ENCODE measurements at places on chromosomes 12 and 14. TPM values are rescaled to one million over a fixed set of nuclear protein-coding genes. Genes with fewer than 3 reads are reported as not detected.

- H3K27ac ChIP-seq: no peak overlapping the region
- no peak for DNase-seq
- H3K27me3 ChIP-seq: no peaks in the 10 kb centered on the region
- H3K36me3 ChIP-seq: peaks cover 4% of the 10 kb centered on the region
- no peak overlapping the region for H3K4me3 ChIP-seq
- H3K4me1 ChIP-seq: no peaks in the 10 kb centered on the region
Observed at GRCh38 chr12:48712209-48712608, 4.3 kb downstream of the CCNT1 start.

GRCh38 chr12:92537290-92537960, 165.4 kb upstream of the PLEKHG7 start:
- no peaks in the 10 kb centered on the region for H3K36me3 ChIP-seq
- H3K27me3 ChIP-seq: no peaks in the 10 kb centered on the region
- peaks cover 31% of the 10 kb centered on the region for H3K4me1 ChIP-seq
- H3K27ac ChIP-seq: no peak overlapping the region
- no peak overlapping the region for H3K4me3 ChIP-seq

DNA sequence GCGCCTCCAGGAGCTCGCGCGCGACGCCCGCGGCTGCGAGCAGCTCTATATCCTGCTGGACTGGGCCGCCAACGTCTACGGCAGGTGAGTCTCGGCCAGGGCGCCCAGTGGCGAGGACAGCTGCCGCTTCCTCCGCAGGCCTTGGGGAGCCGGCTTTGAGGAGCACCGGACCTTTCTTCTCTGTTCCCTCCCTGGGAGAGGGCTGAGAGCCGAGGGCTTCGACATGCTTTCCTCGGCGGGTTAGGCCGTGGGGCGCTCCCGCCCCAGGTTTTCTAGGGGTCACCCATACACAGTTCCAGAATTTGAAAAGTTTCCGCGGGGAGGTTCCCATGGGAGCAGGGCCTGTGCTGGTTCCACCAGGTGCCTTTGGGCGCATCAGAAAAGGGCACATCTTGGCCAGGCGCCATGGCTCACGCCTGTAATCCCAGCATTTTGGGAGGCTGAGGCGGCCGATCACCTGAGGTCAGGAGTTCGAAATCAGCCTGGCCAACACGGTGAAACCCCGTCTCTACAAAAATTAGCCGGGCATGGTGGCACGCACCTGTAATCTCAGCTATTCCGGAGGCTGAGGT, 8.2 kb downstream of the EXOC3L4 start:
- H3K4me3 ChIP-seq: peak overlapping the region; percentile 9
- peaks cover 29% of the 10 kb centered on the region for H3K4me1 ChIP-seq
- peaks cover 36% of the 10 kb centered on the region for H3K27me3 ChIP-seq
- H3K36me3 ChIP-seq: no peaks in the 10 kb centered on the region

DNA sequence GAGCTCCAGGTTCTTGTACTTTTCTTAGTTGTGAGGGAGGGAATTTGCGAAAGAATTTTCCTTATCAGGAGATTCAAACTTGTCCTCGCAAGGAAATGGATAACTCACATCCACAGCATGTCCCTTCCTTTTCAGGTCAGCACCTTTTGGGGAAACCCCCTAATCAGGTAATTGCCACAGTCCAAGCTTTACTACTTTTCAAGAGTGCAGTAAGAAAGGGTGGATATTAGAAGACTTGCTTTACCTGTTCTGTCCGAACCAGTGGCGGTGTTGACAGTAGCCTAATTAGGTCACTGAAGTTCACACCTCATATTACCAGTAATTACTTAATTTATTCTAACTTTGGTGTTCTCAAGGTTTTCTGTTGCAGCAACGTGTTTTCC, 6.7 kb upstream of the C12orf50 start:
- peak overlapping the region; percentile 74 for H3K27ac ChIP-seq
- H3K36me3 ChIP-seq: no peaks in the 10 kb centered on the region
- no peak for DNase-seq

Gene TOX4
- total RNA-seq: 40.0 TPM

DNA sequence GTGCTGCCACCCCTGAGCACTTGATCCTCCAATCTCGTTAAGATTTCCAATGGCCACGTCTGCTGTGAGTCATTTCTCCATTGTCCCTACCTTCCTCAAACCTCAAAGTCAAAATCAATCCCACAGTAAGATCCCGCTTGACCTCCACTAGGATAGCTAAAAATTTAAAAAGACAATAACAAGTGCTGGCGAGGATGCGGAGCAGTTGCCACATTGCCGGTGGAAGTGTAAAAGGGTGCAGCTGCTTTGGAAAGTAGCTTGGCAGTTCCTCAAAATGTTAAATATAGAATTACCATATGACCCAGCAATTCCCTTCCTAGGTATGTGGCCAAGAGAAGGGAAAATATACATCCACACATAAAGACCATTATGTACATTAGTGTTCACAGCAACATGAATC, 9.5 kb upstream of the BCL7A start:
- DNase-seq: no peak
- H3K4me3 ChIP-seq: no peak overlapping the region
- H3K36me3 ChIP-seq: no peaks in the 10 kb centered on the region
- no peak overlapping the region for H3K27ac ChIP-seq
